ENCODE measurements at places on chromosomes 5 and 9.

DNA sequence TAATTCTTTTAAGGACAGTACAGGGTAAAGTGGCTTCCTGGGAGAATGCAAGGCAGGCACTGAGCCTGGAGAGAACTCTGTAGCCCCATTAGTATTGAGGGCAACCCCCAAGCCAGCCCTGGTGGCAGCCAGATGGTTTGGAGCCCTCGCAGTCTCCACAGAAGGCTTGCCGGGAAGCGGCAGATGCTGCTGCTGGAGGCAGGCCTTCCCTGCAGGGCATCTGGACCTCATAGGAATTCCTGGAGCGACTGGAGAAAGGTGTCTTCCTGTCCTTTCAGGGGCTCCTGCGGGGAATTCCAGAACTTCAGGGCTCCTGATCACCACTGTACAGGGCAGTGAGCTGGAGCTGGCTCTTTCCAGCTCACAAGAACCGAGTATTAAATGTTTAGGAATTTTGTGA lies 167.5 kb downstream of the INSYN2B start:
- no peak for DNase-seq

DNA sequence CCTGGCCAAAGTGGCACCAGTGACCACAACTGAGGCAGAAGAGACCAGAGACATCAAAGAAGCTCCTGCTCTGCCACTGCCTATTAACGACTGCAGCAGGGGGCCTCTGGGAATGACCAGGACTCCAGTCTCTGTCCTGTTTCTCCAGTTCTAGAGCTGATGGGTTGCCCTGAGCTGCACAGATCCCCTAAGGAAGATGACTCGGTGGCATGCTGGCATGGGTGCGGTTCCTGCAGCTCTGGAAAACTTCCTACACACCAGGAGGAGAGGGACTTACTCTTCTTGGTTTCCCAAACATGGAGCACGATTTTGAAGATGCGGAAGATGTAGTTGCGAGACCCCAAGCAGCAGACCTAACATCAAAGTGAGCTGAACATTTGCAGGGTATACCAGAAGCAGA lies 2.7 kb downstream of the SLIT3 start:
- no peak for DNase-seq

DNA sequence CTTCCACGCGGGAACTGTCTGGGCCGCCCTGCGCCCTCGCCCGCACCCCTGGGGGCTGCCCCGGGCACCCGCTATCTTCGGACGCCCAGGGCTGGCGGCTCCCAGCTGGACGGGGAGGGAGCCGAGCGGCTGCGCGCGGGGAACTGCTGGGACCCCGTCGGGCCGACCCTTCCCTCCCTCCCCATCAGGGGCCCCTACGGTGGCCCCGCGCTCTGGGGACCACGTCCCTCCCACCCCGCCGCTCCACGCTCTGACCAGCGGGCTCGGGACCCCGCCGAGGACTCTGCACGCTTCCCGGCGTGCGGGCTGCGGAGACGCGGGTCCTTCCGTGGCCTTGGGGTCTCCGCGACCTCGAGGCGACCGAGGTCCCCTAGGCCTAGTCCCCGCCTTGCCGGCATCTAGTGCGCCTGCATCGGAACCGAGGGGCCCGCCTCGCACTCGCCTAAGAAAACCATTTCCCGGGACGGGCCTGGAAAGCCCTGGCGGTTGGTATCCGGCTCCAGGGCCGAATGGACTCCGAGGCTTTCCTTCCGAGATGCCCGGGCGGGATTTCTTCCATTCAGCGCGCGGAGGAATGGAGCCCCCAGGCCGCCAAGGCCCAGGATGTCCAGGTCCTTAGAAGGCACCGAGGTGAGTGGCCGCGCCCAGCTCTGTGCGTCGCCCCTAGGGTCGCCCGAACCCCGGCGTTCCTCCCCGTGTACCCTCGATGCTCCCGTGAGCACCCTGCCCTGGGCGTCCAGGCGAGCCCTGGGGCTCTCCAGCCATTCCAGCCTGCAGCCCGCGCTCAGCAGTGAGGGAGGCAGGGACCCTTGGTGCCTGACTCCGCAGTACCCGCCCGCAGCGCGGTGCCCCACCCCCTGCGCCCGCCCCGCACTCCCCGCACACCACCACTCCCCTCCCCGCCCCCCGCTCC lies 705 bp upstream of the SLC6A3 start:
- no peak for DNase-seq

GRCh38 chr9:93143830-93144530 lies 9.9 kb upstream of the NINJ1 start:
- peak; percentile 43 for DNase-seq

DNA sequence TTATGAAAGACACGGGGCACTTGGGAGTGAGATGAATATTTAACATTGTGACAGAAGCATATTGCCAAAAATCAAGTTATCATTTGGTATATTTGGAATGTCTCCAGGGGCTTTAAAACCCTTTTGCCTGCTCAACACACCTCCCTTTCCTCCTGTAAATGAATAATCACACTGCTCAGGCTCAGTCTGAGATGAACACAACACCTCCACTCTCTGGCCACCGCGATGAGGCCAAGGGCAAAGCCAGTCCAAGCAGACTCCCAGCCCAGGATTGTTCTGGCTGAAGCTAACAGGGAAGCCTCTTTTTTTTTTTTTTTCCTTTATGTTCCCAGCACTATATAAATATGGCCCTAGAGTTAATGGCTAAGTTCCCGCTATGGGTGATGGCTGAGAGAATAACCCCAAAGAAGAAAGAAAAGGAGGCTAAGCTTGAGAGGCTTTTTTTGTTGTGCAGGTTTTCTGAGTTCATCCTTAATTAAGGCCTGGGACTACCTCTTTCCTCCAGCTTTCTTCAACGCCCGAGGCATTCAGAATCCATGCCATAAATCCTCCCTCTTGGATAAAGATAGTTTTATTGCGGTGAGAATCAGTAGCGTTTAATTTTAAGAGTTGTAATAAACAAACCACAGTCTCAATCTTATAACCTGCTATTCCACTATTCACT lies 10.5 kb upstream of the ERAP1 start:
- no peak for DNase-seq

DNA sequence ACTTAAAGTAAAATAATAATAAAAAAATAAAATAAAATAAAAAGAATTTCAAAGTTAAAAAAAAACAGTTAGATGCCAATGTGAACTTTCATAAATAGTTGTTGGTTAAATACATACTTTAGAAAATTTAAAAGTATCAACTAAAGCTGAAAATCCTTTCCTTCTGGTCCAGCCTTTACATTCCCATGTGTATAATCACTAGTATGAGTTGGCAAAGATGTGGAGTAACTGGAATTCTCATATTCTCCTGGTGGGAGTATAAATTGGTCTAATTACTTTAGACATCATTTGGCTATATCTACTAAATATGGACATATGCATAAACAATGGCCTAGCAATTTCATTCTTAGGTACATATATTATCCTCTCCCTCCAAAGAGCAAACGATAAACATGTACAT lies 619.9 kb downstream of the PTPRD start:
- DNase-seq = no peak

Measured in activated CD4-positive, CD25-positive, alpha-beta regulatory T cell (primary cell).